ENCODE measurements at places on chromosomes 5 and 9. TPM values are rescaled to one million over a fixed set of nuclear protein-coding genes. Genes with fewer than 3 reads are reported as not detected.

GRCh38 chr5:3794611-3795010 is 199.0 kb downstream of the IRX1 start:
- no peak overlapping the region for H3K27ac ChIP-seq
- H3K4me1 ChIP-seq: no peaks in the 10 kb centered on the region
- H3K4me3 ChIP-seq: no peak overlapping the region
- DNase-seq: no peak
- no peaks in the 10 kb centered on the region for H3K36me3 ChIP-seq
- H3K27me3 ChIP-seq: no peaks in the 10 kb centered on the region

DNA sequence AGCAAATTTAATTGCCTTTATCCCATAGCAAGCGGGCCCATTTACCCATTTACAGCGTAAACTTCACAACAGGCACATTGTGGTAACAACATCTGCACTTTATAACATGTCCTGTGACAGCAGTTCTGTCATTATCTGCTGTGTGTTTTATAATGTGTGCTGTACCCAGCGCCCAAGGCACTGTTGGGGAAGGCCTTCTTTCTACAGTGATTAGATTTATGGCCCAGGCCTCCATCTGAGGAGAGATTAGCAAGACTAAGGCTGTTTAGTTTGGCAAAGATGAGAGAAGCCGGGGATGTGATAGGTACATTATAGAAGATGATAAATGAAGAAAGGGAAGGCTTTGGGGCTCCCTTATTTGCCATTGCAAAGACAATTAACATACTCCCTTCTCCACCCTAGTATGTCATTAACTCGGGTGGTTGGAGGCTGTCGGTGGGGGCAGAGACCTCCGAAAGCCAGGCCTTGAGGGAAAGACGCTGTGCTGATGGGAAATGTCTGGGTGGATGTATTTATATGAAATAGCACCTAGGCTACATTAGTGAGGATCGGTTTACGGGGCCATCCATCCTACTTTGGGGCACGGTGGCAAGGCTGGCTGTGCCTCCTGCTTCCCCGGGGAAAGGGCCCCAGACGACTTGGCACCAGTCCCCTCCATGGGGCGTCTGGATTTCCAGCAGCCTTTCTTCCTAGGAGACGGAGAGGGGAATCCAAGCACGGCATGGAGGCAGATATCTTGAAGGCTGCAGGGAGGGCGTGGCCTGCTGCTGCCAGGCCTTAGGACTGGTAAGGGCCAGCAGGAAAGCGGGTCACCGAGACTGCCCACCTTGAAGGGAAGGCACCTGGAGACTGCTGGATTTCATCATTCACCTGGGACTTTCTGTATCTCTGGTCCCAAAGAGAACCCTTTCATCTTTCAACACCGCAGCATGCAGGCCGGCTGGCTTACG is 64.3 kb upstream of the PTCH1 start:
- no peak overlapping the region for H3K27ac ChIP-seq
- no peak for DNase-seq
- H3K27me3 ChIP-seq: no peaks in the 10 kb centered on the region
- H3K36me3 ChIP-seq: no peaks in the 10 kb centered on the region

DNA sequence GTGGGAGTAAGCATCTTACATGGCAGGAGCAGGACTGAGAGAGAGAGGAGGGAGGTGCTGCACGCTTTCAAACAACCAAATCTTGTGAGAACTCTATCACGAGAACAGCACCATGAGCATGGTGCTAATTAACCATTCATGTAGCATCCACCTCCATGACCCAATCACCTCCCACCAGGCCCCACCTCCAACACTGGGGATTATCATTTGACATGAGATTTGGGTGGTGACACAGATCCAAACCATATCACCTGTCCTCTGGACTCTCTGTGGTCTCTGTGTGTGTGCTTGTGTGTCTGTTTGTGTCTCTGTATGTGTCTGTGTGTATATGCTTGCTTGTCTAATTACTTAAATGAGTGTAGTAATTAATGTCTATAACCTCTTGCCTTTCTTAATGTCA is 31.1 kb downstream of the SEC61B start:
- H3K27ac ChIP-seq: no peak overlapping the region
- H3K36me3 ChIP-seq: no peaks in the 10 kb centered on the region
- peaks cover 10% of the 10 kb centered on the region for H3K4me1 ChIP-seq
- no peak overlapping the region for H3K4me3 ChIP-seq

Gene DDX4
- total RNA-seq: not detected

GRCh38 chr5:76944638-76945037 is 8.2 kb upstream of the CRHBP start:
- H3K36me3 ChIP-seq: no peaks in the 10 kb centered on the region
- no peaks in the 10 kb centered on the region for H3K27me3 ChIP-seq
- H3K4me1 ChIP-seq: no peaks in the 10 kb centered on the region
- H3K27ac ChIP-seq: no peak overlapping the region
- no peak overlapping the region for H3K4me3 ChIP-seq

GRCh38 chr5:14900693-14901461 is 29.3 kb upstream of the ANKH start:
- no peaks in the 10 kb centered on the region for H3K36me3 ChIP-seq
- H3K27ac ChIP-seq: no peak overlapping the region
- no peaks in the 10 kb centered on the region for H3K4me1 ChIP-seq
- no peak for DNase-seq
- H3K27me3 ChIP-seq: no peaks in the 10 kb centered on the region
- H3K4me3 ChIP-seq: no peak overlapping the region

DNA sequence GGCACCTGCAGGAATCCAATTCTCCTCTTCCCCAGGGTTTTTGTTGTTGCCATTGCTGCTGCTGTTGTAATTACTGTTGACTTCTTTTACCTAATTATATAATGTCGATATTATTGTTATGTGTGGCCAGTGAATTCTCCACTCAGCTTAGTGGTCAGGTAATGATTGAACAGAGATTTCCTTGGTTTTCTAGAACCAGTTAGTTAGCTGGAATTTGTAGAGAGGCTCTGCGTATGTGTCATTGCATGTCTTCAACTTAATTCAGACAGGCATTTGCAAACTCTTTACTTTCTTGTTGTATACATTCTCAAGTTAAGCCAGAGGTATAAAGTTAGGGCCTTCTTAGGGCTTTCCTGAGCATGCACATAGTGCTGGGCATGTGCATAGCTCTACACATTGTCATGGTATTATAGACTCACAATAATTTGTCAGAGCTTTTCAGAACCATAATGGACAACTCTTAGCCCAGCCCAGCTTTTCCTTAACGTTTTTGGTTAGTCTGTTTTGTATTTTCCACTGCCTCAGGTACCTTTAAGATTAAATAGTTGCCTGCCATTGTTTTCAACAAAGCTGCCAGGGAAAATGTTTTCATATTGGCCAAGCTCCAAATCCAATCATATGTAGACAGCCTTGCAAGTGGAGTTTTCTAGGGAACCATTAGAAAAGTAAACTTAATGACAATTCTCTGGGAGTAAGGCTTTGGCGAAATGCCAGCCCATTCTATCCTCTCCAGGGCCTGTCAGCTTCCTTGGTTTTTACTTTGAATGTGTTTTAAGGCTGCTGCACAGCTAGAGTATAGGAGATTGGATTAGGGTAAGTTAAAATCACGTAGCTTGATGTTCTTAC is 68.1 kb downstream of the UBE2R2 start:
- no peak overlapping the region for H3K4me3 ChIP-seq
- no peaks in the 10 kb centered on the region for H3K4me1 ChIP-seq
- H3K27me3 ChIP-seq: no peaks in the 10 kb centered on the region
- H3K27ac ChIP-seq: no peak overlapping the region
- no peak for DNase-seq

GRCh38 chr9:137429974-137430722 is 7.0 kb downstream of the NOXA1 start:
- no peak overlapping the region for H3K4me3 ChIP-seq
- DNase-seq: no peak
